Placental pericyte (primary cell): ENCODE measurements at places on chromosomes 1 and 21. TPM values are rescaled to one million over a fixed set of nuclear protein-coding genes. Genes with fewer than 3 reads are reported as not detected.

The OR2M3 gene
- total RNA-seq, result under 0.01 TPM in 1 of 2 replicates, not detected in the other

The HPDL gene
- total RNA-seq, result 0.86 TPM in 1 of 2 replicates, not detected in the other

The GSTM3 gene
- total RNA-seq, result 21.8 and 126 TPM in 2 replicates

The URB1 gene
- total RNA-seq, result 15.1 and 38.7 TPM in 2 replicates

The ARL8A gene
- total RNA-seq, result 30.5 and 33.7 TPM in 2 replicates

The B3GALNT2 gene
- 39.6 and 54.7 TPM in 2 replicates for total RNA-seq

The PTGS2 gene
- 113 and 326 TPM in 2 replicates for total RNA-seq
